ENCODE measurements at places on chromosomes 1 and 21.

GRCh38 chr1:44305962-44306422, 49.1 kb downstream of the ERI3 start:
- DNase-seq, result no peak

GRCh38 chr1:85278853-85279314, 2.5 kb upstream of the BCL10 start:
- DNase-seq, result peak; percentile 23

DNA sequence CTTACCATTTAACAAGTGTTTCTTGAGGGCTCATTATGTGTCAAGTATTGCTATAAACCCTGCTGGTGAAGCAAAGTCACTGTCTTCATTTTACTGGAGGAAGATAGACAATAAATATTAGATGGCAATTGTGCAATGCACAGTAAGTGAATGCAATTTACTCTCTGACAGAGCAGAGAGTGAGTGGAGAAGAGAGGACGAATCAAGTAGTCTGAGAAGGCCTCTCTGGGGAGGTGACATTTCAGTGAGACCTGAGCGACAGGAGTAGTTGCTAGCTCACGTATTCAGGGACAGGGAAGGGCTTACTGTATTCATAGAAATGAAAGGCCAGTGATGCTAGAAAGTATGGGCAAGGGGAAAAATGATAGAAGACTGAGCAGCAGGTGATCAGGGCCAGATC, 1.2 kb upstream of the NMNAT2 start:
- no peak for DNase-seq

DNA sequence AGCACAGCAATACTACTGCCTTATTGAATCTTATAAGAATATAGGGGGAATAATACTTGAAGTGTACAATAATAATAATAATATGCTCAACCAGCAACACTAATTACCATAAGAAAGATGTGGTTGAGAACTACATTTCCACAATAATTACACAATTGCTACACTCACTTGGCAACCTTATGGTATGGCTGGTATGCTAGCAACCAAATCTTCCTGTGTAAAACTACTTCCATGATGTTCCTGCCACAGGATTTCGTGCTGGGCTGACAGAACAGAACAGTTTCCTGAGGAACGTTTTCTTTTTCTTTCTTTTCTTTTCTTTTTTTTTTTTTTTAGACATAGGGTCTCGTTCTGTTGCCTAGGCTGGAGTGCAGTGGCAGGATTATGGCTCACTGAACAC, 50.6 kb downstream of the KIF26B start:
- no peak for DNase-seq

GRCh38 chr1:33390542-33390941, 40.4 kb downstream of the PHC2 start:
- DNase-seq, result no peak

DNA sequence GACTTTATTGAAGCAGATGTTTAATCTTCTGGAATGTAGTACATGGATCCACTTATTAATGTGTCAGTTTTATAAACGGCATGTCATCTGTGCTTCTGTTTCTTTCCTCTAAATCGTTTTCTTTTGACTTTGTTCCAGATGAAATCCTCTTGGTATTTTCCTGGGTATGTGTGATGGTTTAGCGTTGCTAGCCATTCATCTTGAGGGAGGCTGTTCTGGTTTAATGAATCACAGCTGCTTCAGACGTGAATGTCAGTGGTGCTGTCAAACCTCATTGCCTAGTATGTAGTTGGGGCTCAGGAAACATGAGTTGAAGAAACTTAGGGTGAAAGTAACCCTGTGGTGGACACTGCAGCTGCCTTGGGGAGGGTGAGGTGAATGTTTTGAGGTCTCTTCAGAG, 33.2 kb downstream of the KCNK1 start:
- DNase-seq, result no peak

DNA sequence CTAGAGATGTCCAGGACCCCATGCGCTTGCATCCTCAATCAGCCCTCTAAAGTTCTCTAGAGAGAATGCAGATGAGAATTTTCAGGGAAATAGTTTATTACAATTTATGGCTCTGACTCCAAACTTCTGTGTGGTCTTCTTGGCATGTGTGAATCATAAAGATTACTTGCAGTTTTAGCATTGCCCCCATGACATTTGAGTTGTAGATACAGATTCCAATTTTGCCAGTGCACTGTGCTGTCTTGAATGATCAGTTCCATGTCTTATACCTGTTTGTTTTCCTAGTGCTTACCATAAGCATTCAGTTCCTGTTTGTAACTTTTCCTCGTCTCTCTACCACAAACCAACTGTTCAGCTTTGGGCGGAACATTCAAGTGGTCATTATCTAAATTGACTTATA, 4.8 kb downstream of the KRTAP21-3 start:
- DNase-seq, result no peak

GRCh38 chr1:50969611-50970508, at the start of gene CDKN2C:
Gene CDKN2C (plus strand): TSS chr1:50970245. CDS start chr1:50970369, 124 bp downstream.
- peak; percentile 25 for DNase-seq

DNA sequence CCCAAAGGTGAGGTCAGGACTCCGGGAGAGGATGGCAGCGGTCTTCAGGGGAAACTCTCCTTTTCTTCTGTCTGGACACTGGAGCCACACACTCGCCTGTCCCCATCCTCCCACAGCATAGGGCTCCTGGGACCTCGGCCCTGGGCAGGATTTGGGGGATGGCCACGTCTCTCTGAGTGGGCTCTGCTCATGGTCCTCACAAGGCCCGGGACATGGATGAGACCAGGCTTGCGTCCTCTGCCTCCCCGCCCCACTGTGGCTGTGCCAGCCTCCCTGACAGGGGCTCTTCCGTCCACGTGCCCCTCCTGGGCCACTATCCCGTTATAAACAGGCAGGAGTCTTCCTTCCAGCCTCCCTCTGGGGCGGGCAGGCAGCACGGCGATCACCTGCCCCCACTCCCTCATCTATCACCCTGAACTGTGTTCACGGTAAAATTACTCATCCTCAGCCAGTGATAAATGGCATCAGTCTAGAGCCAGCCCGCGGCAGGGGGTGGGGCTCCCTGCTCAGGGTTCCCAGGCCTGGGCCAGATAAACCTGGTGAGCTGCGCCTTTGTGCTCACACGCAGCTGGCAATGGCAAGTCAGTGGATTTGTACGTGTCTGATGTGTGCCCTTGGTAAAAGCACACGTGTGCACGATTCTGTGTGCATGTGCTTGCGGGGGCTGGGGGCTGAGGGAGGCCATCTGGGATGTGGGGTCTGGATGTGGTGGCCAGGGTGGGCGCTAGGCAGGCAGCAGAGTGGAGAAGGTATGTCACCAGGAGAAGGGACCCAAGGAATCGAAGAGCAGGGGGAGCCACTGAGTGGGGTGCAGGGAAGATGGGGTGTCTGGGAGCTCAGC, 12.6 kb upstream of the SAMD11 start:
- no peak for DNase-seq

DNA sequence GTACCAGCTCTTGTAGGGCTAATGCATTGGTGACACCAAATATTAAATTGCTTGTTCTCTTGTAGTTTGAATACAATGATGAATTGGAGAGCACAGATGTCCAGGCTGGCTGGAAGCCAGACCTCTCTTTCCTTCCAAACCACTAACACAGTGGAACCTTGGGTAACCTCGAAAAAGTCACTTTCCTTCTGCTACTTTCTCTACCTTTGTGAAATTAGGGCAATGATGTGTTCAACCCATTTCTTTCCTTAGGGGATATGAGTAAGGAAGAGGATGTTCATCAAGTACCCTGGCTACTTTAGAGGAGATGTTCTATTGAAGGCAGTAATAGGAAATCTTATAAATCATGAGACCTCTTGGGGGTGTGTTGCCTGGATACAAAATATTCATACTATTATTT, 55.7 kb downstream of the XCL2 start:
- DNase-seq, result no peak

DNA sequence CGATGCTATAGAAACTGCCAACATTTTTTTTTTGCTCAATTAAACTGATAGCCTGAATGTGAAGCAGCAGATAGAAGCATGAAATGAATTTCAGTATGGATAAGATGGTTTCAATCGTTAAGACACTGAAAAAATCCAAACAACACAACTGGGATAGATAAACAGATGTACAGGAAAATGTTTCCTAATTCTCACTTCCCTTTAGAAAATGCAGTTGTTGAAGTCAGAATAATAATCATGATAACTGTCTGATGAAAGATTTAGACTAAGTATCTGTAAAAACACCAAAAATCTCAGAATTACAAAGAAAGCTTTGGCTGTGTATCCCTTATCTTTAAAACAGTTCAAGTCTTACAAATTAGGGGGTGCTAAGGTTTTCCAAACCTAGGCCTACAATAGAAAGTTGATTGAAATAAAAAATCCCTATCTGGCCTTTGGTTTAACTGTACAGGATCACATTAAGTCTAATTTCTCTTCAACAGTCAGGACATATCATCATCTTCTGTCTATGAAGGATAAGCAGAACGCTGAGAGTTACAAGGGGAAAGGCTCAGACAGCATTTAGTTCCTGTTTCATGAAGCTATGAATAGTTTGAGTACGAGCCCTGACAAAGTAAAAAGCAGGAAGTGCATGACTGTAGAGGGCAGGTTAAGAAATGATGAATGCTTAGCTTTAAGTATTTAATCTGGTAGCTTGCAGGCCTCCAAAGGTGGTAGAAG, 203.2 kb downstream of the APP start:
- DNase-seq, result no peak

DNA sequence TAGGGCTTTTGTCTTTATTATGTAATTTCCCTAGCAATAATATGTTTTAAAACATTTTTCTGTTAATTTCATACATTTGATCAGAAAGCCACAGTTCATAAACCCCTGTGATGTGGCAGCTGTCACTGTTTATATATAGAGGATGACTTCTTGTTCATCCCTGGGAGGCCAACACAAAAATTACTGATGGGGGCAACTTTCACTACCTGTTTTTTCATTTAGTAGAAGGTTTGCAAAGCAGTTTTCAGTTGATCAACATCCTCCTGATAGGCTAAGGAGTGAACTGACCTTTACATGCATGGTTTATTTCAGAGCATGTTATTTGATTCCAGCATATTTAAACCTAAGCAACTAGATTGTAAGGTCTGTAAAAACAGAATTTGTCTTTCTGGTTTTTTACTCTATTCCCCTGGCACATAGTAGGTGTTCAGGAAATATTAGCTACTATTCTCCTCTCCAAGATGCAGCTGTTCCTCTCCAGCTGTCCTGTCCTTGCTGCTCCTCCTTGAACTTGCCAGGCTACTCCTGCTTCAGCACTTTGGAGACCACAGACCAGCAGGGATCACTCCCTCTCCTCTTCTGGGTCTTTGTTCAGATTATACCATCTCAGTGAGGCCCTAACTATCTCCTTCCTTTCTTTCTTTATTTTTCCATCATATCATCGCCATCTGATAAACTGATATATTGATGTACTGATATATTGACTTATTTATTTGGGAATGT, 54.7 kb downstream of the ROR1 start:
- DNase-seq, result no peak

- DNase-seq, result no peak
Measured at GRCh38 chr1:222290866-222291265, 257.0 kb downstream of the HHIPL2 start.

GRCh38 chr1:204578867-204579664, 62.9 kb downstream of the MDM4 start:
- DNase-seq, result no peak

GRCh38 chr1:145716641-145717345, 2.5 kb upstream of the CD160 start:
- DNase-seq, result no peak

DNA sequence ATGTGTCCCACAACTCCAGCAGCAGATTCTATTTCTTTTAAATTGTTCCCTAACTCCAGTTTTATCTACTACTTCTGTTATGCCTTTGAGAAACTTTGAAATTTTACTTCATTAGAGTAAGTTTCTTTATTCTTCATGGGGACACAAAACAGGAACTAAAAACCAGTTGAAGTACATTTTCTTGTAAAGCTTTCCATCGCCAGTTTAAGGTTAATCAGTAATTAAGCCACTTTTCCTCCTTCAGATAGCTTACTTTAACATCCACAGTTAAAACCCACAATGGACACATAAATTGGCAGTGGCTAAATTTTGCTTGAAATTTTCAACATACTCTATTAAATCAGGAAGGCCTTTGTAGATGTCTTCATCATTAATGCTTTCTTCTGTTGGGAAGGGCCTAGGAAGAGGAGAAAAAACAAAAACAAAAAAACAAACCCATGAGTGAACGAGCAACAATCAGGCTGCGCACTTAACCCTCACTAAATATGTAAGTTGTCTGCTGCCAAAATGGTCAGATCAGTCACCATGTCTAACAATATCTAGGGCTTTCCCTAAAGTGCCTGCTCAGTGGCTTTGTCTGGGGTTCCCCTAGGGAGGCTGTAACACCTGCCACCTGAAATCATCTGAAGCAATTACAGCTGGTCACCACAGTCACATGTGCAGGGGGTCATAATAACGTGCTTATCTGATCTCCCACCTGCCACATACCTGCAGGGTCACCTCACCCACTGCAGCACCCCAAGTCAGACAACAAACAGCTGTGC, 187.9 kb downstream of the VAV3 start:
- no peak for DNase-seq

- DNase-seq, result no peak
Measured at GRCh38 chr1:40794974-40795715, 11.6 kb downstream of the KCNQ4 start.

DNA sequence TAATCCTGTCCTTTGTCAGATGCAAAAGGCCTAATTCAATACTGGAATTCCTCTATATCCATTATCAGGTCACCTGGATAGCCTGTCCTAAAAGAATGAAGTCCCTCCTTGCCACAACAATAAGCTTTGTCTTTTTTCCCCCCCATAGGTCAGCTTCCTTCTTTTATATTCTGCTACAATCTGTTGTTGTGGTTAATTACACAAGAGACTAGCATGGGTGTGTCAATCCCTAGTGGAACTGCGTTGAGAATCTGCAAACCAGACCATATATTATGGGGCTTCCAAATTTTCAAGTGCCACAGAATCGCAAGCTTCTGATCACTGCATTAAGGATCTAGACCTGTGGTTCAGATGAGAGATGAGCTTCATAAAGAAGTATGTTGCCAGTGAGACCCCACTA, 349.6 kb downstream of the SMYD3 start:
- no peak for DNase-seq

DNA sequence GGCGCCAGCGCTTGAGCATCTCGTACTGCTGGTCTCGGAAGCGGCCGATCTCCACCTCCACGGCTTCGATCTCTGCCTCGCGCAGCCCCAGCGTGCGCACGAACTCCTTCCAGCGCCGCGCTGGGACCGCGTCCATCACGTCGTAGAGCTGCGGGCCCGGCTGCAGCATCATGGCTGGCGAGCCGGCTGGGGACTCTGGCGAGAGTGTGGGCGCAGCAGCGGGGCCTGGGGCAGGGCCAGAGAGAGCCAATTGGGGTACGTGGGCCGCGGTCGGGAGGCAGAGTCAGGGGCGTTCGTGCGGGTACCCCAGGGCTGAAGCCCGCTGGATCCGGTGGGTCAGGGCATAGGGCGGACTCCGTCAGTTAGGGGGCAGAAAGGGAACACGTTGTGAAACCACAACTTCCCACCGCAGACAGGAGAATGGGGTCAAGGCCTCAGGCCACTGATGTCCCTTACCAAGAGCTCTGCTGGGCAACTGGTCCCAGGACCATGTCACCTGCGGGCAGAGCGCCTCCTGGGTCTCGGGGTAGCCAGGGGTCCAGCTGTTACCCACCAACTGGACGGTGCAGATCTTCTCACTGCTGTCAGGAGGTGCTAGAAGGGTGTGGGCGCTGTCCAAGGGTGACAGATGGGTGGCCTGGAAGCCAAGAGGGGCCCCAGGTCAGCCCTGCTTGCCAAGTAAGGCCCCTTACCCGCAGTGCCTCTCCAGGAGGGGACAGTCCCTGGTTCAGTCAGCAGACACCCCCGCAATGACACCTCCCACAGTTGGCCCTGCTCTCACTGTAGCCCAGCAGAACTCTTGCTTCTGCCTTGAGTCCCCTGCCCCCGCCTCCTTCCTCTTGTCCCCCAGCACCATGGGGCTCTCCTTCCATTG, 4.2 kb downstream of the TNFRSF25 start:
- DNase-seq, result no peak
